ENCODE measurements at places on chromosomes 3 and 15.

DNA sequence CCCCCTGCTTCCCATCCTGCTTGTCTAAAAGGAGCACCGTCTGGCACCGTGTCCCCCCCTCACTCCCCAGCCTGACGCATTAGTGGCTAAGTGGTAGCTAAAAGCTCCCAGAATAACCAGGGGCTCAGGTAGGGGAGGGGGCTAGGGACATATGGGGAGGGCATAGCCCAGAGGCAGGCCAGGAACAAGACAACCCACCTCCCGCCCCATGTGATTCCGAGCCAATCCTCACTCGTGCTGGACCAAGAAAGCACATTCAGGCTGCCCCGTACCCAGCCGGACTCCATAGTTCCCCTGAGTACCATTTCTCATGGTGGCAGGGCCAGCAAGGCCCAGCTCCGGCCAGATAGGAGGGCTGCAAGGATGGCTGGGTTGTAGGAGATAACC is 11.5 kb downstream of the SEMA7A start:
- no peak for DNase-seq

- DNase-seq, result no peak
Observed at GRCh38 chr3:101646726-101647125, 30.2 kb downstream of the ZBTB11 start.

GRCh38 chr15:70795311-70795665 is 31.9 kb upstream of the UACA start:
- no peak for DNase-seq

- DNase-seq, result no peak
Observed at GRCh38 chr15:101242160-101242998, 9.5 kb downstream of the CHSY1 start.

GRCh38 chr3:178099862-178100261 is 436.4 kb upstream of the KCNMB2 start:
- no peak for DNase-seq

GRCh38 chr3:101548527-101549105 is 13.1 kb upstream of the TRMT10C start:
- DNase-seq, result no peak
